ENCODE measurements at places on chromosomes 12 and 14.
A peak's percentile ranks its signal among the peaks of the same experiment; 100 is the strongest.

- DNase-seq, result no peak
Observed at GRCh38 chr14:100823413-100824080, 2.4 kb upstream of the MEG3 start.

- no peak for DNase-seq
Observed at GRCh38 chr14:58812050-58812910, 174.5 kb downstream of the DACT1 start.

- no peak for DNase-seq
Observed at GRCh38 chr12:117013726-117014125, 85.5 kb downstream of the TESC start.

DNA sequence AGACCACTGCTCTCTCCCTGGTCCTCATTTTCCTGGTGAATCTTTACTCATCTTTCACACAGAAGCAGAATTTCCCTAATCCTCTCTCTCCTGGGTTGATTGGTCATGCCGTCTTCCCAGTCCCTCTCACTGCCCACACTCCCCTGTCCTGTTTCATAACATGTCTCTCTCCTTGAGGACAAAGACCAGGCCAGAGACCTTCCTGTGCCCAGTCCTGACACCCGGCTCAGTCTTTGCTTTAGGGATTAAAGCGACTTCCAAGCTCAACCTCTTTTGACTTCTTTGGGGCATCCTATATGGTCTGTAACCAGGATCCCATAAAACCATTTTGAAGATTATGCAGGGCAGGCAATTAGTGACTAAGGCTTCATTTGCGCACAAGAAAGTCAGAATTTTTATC lies 105.5 kb downstream of the BCL11B start:
- no peak for DNase-seq

- peak; percentile 57 for DNase-seq
Observed at GRCh38 chr12:120514002-120514401, 15.0 kb downstream of the COQ5 start.

DNA sequence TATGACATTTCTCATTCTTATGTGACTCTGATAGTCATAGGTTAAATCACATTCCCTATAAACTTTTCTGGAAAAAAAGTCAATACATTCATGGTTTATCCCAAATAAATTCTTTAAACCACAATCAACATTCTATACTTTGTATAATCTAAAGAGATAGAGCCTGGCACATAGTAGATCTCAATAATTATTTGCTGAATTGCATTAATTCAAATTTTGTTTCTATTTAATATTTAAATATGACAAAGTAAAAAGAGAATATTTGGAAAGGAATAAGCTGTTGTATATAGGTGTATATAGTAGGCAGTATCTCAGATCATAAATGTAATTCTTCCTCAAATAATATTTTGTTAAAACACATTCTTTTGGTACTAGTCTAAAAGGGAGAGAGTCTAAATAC lies 102.2 kb upstream of the USP15 start:
- DNase-seq, result no peak

DNA sequence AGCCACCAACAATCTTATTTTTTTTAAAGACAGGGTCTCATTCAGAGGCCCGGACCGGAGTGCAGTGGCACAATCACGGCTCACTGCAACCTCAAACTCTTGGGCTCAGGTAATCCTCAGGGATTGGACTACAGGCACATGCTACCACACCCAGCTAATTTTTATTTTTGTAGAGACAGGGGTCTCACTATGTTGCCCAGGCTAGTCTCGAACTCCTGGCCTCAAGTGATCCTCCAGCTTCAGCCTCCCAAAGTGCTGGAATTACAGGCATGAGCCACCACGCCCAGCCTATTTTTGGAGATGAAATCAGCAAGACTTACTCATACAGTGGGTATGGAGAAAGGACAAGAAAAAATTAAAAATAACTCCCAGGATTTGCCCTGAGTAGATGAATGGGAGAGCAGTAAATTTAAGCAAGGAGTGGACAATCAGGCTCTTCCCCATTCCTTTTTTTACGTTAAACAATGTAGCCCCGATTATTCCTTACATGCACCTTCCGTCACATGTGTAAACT lies 13.2 kb downstream of the FMNL3 start:
- DNase-seq, result no peak

GRCh38 chr14:63045234-63045611 lies at the start of gene KCNH5:
KCNH5 (minus strand) TSS chr14:63045458; CDS start chr14:63045186, 272 bp downstream.
- DNase-seq, result no peak

GRCh38 chr14:32298346-32298745 lies 30.8 kb upstream of the AKAP6 start:
- no peak for DNase-seq

- no peak for DNase-seq
Observed at GRCh38 chr12:29287622-29288021, 93.3 kb downstream of the ERGIC2 start.

GRCh38 chr12:89693639-89694202 lies 14.9 kb downstream of the ATP2B1 start:
- no peak for DNase-seq

DNA sequence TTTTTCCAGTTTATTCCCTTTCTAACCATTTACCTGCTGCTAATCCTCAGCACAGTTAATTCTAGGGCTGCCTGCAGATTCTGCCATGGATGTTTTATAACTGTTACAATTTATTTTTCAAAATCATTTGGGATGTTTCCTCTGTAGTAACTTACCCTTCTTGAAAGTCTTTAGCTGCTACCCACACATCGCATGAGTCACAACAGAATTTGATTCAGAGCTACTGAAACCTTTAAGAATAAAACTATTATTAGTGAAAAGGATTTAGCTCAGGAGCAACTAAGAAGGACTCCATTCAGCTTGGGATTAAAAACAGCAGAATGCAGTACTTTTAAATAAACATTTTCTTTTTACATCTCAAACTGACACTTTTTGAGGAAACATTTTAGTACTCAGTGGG lies 41.7 kb upstream of the RGS6 start:
- DNase-seq, result no peak

DNA sequence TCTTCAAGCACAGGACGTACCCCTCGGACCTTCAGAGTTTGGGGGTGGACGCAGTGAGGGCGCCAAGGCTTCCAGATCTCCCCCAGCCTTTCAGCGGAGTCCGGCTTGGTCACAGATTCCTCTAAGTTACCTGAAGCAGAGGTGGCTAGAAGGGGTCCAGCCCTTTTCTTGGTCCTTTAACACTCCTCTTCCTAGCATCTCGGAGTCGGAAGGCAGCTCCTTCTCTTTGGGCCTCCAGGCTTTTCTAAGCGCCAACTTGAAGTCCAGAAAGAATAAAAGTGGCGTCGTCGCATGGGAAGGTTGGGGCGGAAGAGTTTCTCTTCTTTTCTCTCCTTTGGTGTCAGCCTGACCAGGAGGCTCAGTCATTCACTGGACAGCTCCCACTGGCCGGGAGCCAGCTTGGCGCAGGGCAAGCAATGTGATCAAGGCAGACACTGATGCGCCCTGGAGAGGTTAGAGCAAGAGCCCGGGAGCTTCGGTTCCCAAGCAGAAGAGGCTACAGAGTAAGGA lies 9.6 kb downstream of the OR6S1 start:
- DNase-seq, result peak; percentile 18

DNA sequence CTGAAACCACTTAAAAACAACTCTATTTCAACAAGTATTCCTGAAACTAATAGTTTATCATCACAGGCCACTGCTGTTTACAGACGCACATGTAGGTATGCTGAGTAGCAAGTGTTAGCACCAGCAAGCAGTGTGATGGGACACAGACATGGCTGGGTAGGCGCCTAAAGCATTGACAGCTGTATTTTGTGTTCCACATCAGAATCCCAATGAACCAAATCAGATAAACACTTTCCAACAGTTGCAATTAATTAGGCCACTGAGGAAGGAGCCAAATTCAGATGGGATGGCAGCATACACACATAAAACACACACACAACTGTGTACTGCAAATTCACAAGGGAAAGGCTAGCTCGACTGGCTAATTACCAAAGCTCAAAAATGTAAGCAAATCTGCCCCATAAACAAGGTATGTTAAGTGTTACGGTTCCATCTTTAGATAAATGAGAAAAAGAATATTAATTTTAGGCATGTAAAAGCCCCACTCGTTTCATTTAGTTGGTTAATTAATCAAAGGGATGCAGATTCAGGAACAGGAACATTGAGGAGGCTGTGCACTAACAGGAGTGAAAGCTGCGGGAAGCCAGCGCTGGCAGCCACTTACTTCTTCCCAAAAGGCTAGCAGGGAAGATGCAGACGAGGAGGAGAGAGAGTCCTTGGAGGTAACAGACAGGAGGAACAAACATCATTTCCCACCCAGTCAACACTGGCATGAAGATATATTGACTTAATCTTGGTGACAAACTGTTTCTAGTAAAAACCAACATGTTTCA lies 33.4 kb downstream of the AMN start:
- DNase-seq, result no peak

GRCh38 chr12:116616536-116617248 lies 57.5 kb downstream of the MAP1LC3B2 start:
- DNase-seq, result no peak

GRCh38 chr14:92309968-92310530 lies 12.9 kb upstream of the SLC24A4 start:
- DNase-seq, result no peak

- DNase-seq, result no peak
Observed at GRCh38 chr14:72549854-72550253, 344.0 kb downstream of the DPF3 start.

DNA sequence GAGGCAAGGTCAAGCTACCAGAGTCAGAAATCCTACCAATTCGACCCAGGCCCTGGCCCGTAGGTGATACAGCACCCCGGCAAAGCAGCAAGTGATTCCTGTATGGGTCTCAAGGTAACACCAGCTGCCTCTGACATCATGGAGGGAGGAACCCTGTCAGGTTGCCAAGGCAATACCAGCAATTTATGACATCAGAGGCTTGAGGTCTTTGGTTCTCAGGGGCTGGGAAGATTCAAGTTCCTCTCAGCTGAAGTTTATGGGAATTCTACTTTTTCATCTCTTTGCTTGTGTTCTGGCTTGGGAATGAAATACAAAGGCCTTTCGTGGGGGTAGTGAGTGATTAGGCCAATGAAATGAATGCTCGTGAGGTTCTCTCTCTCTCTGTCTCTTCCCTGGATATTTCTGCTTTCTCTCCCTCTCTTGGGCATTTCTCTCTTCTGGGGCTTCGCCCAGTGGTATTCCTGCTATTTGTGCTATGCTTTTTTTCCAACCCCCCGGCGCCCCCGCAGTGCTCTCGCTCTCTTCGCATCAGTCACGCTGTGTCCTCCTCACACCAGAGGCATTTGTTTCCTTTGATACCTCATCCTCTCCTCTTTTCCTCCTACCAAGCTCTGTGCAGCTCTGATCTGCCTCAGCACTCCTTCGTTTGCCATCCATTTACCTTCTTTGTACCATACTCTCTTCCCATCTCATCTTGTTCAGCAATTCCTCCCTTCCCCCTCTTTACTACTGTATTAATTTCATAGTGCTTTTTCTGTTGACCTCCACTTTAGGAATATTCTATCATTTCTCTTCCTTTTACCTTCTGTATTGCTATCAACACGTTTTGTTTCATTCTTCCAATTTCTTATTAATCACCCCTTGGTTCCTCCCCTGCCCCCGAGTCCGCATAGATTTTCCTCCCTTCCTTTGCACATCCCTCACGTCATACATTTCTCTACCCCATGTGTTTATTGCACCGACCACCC lies 2.9 kb downstream of the ZFHX2 start:
- no peak for DNase-seq

DNA sequence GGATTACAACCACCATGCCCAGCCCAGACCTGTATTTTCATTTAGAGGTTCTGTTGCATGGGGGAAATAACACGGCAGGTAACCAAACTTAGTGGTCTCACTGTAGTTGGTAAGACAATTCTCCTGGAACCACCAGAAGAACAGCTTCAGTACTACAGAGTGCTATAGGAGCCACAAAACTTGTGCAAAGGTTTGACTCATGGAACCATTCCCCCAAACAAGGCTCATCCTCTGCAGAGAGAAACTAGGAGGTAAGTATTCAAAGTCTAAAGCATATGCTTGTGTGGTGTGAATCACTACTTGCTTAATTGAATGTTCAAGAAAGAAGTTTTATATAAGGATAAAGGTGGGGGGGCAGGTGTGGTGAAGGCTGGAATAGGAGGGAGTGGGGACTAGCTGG lies 58.7 kb downstream of the GNS start:
- DNase-seq, result no peak

DNA sequence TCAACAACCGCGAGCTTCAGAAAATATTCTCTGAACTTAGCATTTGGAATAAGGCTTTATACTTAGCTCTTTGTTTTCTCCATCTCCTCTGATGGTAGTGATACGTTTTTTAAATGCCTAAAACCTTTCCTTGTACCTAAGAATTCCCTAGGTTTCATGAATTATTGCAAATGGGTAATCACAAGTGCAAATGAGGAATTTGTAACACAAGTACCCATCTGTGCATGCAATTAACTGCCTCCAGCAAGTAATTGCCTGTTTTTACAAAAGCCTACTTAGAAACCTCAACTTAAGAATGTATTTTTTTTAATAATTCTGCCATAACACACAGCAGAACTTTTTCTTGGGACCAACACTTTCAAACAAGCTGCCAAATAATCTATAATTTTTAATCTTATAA lies 149.2 kb downstream of the PHLDA1 start:
- no peak for DNase-seq

DNA sequence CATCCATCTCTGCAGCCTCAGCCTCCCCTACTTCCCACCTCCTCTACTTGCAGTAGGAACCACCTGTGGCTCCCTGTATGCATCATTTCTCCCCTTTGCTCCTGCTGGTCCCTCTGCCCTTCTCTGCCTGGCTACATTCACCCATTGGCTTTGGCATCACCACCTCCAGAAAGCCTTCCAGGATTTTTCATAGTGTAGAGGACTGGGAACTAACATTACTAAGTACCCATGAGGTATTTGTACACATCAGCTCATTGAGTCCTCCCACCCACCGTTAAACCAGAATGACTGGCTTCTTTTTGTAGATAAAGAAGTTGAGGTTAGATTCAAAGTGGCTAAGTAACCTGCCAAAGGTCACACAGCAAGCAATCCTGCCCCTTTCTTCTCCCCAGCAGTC lies 17.1 kb downstream of the SYNE3 start:
- no peak for DNase-seq

DNA sequence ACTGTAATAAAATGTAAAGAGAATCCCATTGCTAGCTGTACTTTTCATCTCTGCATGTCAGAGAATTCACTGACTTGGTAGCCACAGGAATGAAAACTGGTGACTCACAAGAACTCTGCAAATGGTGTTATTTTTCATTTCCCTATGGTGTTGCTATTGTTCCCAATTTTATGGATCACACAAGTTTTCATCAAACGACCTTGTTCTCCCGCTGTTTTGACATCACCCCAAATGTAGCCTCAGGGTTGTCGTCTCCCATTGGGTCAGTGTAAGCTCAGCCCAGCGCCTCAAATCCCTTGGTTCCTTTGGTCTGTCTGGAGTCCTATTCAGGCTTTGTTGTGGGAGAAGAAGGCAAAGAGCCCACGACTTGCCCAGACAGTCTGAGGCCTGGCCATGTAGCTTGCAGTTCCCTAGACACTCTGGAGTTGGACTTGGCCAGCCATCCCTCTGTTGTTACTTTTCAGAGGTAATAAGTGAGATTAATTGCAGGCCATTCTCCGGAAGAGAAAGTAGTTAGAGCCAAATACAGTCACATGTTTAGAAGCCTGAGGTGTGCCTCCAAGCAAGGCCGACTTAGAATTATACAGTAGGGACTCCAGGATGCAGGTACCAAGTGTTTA lies 159.2 kb downstream of the TGFB3 start:
- no peak for DNase-seq
